ENCODE measurements at places on chromosomes 6 and 20.
A peak's percentile ranks its signal among the peaks of the same experiment; 100 is the strongest.

DNA sequence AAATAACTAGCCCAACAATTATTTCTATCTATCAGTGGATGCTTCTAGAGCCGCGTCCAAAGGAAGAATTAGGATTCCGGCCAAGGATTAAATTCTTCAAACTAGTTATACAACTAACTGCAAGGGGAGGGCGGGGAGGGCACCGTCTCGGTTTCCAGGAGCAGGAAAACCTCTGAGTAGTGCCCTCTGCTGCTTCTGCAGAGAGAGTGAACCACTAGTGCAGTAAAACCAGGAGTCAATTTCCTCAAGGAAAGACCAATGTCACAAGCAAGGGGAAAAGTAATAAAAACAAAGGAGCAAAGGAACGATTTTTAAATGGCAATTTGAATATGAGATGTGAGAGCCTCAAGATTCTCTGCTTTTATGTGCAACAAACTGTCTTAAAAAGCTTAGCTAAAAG lies 16.5 kb upstream of the UBE2J1 start:
- no peak for DNase-seq

- no peak for DNase-seq
These were observed 61.8 kb downstream of the RPP40 start for GRCh38 chr6:4941782-4942672.

DNA sequence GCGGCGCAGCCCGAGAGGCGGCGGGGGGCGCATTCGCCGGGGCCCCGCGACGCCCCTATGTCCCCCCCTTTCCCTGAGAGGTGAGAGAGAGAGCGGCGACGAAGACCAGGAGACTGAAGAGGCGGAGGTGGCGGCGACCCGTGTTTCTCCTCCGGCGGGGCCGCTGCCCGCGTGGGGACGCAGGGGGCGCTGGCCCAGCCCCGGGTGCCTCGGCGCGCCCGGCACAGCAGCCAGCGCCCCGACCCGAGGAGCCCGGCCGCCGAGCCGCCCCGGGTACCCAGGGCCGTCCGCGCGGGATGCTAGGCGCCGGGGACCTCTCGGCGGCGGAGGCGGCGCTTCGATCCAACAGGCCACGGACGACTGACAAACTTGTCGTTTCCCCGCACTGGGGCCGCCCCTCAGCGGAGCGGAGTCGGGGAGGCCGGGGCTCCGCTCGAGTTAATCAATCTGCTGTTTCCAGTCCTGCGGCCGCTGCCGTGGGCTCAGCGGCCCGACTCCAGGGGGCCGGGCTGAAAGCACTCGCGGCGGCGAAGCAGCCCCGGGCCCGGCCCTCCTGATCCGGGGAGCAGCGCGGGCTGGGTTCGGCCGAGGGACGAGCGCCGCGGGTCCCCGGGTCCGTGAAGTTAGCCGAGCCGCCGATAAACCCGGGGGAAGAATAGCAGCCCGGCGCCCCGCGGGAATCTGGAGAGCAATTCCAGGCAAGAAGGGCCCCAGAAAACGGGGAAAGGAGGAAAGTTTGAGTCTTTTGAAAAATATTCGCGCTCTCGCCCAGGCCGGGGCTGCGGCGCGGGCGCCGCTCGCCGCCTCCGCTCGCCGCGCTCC lies 631 bp downstream of the MDGA1 start:
- DNase-seq, result peak; percentile 10

GRCh38 chr20:35838205-35838604 lies 66.4 kb downstream of the PHF20 start:
- DNase-seq, result no peak

- DNase-seq, result no peak
These were observed 129.5 kb upstream of the SUPT3H start for GRCh38 chr6:45507186-45507585.

GRCh38 chr6:12485226-12485764 lies 195.1 kb downstream of the EDN1 start:
- no peak for DNase-seq

DNA sequence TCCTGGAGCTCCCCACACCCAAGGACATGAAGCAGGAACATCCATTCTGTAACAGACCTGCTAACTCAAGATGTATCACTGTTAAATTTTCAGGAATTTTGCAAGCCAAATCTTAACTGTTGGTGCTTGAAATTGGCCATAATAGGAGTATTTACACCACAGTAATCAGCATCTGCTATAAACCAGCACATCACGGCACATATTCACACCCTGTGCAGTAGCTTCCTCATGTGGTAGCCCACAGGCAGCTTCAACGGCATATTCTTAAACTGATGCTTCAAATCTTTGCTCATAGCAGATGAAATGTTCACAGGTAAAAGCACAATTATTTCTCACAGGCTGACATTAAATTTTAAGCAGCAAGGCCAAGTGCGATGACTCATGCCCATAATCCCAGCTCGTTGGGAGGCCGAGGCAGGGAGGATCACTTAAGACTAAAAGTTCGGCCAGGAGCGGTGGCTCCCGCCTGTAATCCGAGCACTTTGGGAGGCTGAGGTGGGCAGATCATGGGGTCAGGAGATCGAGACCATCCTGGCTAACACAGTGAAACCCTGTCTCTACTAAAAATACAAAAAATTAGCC lies 43.5 kb upstream of the LYRM2 start:
- DNase-seq, result no peak

- DNase-seq, result no peak
These were observed 6.5 kb upstream of the GPR31 start for GRCh38 chr6:167164261-167164660.

- no peak for DNase-seq
These were observed 498.2 kb upstream of the CITED2 start for GRCh38 chr6:139872665-139873064.

GRCh38 chr6:28597217-28597835 lies 71.6 kb downstream of the GPX5 start:
- DNase-seq, result peak; percentile 18

- DNase-seq, result no peak
These were observed 39.0 kb downstream of the ADGRF4 start for GRCh38 chr6:47737406-47737805.

DNA sequence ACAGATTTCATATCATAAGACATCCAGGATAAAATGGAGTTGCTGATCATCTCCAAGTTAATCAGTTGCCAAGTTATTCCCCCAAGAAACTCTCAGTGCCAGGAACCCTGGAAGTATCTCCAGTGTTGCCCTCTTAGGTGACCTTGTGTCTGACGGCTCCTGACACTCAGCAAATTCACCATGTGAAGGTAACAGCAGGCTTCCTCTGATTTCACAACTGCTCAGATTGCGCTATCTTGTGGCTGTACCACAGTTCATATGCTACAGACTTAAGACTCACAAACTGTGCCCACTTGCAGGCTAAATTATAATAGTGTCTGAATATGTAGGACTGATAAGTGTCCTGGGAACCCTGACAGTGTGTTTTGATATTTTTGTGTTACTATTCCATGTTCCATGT lies 186.6 kb upstream of the OPRM1 start:
- no peak for DNase-seq

DNA sequence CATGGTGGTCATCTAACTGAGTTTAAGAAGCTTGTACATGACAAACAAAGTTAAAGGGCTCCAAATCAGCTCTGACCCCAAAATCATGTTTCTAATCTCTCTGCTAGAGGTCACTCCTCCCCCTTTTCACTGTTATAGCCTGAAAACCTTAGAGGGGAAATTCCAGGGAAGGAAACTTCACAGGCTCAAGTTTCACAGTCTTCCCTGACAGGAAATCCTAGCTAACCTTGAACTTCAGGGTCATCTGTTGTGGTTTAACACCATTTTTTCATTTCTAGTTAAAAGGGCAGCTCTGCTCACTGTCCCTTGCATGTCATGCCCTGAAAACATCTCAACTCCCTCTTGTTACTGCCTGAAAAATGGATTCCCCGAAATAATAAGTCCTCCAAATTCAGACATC lies 104.4 kb upstream of the BMP2 start:
- DNase-seq, result no peak

GRCh38 chr6:156956286-156956685 lies 179.1 kb downstream of the ARID1B start:
- no peak for DNase-seq

DNA sequence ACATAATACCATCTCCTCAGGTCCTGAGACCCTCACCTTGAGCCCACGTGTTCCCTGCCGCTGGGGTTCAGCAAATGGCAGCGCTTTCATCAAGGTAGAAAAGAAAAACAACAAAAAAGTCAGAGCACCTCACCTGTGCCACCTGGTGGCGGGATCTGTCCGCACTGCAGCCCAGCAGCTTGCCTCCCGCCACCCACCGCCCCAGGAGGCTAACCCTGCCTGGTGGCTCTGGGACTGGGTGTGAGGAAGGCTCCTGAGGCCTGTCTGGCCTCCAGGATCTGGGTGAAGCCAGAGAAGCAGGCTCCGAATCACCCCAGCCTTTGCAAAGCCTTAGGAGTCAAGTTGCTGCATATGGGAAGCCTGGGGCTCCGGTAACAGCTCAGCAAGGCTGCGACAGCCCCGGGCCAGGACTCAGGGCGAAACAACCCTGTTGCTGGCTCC lies 270.8 kb downstream of the BMP7 start:
- no peak for DNase-seq

- no peak for DNase-seq
These were observed 130.7 kb downstream of the ALDH8A1 start for GRCh38 chr6:134819236-134819635.

DNA sequence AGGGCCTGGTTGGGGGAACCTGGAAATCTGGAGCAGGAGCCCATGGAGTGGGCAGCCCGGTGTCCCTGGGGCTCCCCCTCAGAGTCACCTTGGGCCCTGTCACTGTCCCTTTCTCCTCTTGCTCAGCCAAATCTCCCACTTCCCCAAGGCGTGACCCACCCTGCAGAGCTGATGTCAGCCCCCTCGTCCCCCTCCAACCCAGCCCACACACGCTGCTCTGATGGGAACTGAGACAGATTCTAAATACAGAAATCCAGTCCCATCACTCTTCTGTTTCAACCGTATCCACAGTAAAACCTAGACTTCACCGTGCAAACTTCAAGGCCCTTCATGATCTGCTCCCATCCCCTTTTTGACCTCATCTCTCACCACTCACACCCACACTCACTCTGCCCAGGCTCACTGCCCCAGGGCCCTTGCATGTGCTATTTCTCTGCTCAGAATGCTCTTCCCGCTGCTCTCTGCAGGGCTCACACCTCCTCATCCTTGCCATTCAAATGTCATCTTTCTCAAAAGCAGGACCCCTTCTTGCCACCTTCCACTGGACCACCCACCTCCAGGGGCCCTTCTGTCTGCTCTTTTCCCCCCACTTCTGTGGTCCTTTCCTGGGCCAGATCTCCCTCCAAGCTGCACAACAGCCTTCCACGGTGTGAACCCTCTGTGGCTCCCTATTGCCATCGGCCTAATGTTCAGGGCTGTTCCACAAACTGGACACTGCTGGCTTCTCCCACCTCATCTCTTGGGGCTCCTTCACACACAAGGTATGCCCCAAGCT lies 16.6 kb downstream of the TGM2 start:
- no peak for DNase-seq

GRCh38 chr20:11350126-11351005 lies 567.3 kb upstream of the BTBD3 start:
- no peak for DNase-seq

GRCh38 chr20:36717657-36718056 lies 28.2 kb downstream of the NDRG3 start:
- DNase-seq, result no peak

- DNase-seq, result no peak
These were observed 810 bp downstream of the MRPL18 start for GRCh38 chr6:159790956-159791598.

DNA sequence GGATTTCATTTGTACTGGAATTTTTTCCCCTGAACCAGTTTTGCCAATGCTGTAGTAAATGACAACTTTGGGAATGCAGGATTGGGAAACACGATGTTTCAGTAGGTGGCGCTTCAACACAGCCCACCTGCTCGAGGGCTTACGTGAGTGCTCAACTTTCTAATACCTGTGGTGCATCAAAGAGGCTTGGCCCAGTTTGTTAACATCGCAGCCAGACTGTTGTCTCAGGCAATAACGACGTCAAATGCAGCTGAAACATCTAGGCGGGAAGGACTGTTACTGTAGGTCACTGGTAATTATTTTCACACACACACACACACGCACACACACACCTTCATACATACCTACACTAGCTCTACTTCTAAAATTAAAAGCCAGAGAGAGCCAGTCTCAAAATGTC lies 815.5 kb upstream of the SLC35B3 start:
- no peak for DNase-seq

- DNase-seq, result no peak
These were observed 1.6 kb downstream of the INSM1 start for GRCh38 chr20:20369250-20370093.

GRCh38 chr6:124872361-124873065 lies 89.7 kb upstream of the RNF217 start:
- DNase-seq, result no peak

DNA sequence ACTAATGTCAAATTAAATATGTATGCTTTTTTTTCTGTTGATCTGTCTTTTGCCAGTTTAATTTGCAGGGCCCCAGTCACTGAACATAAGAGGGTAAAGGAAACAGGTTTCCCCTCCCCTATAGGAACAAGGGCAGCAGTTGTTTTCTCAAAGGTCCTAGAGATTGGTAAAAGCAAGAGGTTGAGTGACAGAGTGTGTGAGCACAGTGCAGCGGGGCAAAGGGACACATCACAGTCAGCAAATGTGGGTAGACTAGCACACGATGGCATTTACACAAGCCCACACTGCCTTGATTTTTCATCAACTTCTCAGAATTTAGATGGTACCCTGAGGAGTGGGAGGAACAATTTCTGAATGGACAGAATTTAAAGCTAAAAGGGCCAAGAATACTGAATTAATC lies 138.7 kb upstream of the MYLIP start:
- DNase-seq, result no peak

DNA sequence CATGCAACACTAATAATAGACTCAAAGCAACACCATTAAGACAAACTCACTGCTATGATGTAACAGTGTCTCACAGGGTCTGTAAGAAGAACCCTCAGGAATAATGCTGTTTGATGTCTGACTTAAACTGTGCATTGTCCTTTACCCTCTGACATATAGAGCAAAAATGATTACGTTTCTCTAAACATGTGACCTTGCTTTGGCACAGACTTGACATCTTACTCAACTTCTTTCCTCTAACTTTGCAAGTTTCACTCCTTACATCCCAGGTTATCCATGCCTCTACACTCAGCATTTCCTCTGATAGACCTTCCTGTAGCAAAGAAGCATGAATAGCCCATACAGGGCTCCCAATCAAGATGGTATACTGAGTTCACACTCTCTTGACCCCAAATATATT lies 252.7 kb downstream of the UST start:
- no peak for DNase-seq

DNA sequence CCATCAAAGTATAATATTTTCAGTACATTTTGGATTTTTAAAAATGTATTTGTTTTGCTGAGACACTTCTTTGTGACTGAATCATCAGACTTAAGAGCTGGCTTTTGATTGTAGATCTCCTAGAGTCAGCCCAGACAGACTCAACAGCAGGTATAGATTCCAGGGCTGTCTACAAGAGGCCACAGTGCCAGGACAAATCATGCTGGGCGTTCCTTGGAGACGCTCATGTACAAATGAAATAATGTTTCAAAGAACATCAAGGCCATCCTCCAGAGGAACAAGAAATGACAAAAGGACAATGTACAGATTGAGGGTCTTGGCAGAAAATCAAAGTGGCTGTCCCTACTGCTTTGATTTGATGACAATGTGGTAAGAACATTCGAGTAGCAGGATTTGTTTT lies 369.3 kb downstream of the GRIK2 start:
- DNase-seq, result no peak

- no peak for DNase-seq
These were observed 19.0 kb downstream of the ZNF133 start for GRCh38 chr20:18307301-18307700.
